ENCODE measurements at places on chromosomes 1 and 21. TPM values are rescaled to one million over a fixed set of nuclear protein-coding genes. Genes with fewer than 3 reads are reported as not detected.

Gene BRDT
- 0.55 TPM for total RNA-seq

Gene FCRL1
- total RNA-seq, result not detected

Gene OVAAL
- total RNA-seq, result not detected

Gene SH2D5
- total RNA-seq, result 44.9 TPM

Gene MTARC2
- not detected for total RNA-seq

Gene RNU1-2
- total RNA-seq, result not detected

Gene KLHL20
- total RNA-seq, result 7.7 TPM

Gene NPHS2
- total RNA-seq, result not detected

Gene FNDC5
- 39.4 TPM for total RNA-seq

Gene CCDC30
- total RNA-seq, result 0.49 TPM

Gene EBNA1BP2
- total RNA-seq, result 331 TPM

Gene TMEM61
- total RNA-seq, result not detected

Gene C1orf141
- not detected for total RNA-seq

Gene RHBG
- total RNA-seq, result 0.06 TPM

Gene GBP1
- not detected for total RNA-seq

Gene SEMA6C
- total RNA-seq, result 2.0 TPM

Gene ILDR2
- 0.86 TPM for total RNA-seq

DNA sequence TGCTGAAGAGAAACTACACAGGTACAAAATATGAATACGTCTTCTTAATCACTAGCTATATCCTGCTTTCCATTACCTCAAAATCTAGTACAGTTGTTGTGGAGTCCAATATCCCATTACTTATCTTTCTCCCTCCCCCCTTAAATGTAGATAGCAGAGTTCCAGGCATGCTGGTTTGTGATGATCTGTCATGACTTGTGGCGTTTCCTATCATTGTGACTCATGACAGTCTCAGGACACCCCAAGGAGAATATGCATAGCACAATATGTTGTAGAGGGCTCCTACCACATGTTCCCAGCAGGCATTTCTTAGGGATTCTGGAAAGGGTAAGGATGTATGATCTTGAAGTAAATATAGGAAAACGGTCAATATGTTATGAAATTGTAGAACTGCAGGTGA lies 206.9 kb downstream of the USH2A start:
- DNase-seq, result no peak

GRCh38 chr1:6438047-6438525 lies 13.5 kb downstream of the ESPN start:
- peak; percentile 82 for DNase-seq

DNA sequence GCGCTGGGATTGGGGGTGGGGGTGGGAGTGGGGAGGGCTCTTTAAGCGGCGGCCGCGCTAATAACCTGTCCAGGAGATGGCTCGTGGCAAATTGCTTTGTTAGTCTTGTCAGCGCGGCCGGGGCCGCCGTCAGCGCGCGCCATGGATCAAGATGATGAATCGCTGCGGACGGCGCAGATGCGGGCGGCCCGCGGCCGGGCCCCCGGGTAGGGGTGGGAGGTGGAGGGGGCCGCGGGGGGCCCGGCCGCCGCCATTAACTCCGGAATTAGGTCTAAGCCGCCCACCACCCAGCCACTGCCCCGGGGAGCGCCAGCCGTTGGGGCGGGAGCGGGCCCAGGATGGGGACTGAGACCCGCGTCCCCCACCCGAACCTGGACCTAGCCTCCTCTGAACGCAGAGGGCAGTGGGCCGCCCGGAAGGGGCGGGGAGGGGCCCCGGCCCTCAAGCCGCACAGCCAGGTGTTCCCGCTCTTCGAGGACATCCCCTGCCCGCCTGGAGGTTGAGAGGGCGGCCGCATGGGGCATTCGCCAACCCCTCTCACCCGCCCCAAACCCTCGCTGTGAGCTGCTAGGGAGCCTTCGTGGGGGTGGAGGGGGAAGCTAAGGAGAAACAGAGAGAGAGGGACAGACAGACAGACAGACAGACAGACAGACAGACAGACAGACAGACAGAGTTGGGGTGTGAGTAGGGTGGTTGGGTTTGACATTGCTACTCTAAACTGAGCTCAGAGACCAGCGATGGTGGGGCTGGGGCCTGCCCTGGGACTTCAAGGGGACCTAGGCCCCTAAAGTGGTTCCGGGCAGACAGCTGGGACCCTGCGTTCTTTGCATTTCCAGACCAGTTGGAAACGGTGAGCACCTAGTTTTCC lies 3.8 kb upstream of the DMBX1 start:
- no peak for DNase-seq

GRCh38 chr1:87136607-87137341 lies 191.9 kb upstream of the LMO4 start:
- no peak for DNase-seq

DNA sequence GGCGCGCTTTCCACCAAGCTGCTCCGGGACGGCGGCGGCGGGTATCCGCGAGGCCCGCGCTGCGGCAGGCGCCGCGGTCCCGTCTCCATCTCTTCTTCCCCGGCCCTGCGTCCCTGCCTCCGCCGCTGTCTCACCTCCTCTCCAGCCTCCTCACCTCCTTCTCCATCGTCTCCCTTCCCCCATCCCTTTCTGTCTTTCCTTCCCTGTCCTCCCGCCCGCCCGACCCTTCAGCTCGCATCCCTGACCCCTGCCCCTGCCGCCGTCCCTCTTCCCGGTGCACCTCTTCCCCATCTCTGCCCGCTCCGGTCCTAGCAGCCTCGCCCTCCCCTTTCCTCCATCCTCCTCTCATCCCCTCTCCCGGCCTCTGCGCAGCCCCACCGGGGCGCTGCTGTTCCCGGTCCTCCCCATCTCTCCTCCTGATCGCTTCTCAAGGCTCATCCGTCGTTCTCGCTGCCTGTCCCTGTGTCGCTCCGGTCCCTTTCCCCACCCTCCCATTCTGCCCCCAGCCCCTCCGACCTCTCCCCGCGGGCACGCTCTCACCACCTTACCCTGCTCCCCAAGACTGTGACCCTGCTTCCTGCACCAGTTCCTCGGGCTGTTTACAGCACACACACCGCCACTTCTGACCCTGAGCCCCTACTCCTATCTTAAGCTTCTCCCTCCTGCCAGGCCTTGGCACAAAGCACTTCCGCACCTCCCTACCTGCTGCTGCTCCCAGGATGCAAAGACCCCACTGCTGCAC lies 760 bp upstream of the NPHP4 start:
- DNase-seq, result peak; percentile 25

- DNase-seq, result no peak
These were observed 20.6 kb downstream of the ABCD3 start for GRCh38 chr1:94438692-94439276.

- DNase-seq, result no peak
These were observed 130.1 kb downstream of the TGFB2 start for GRCh38 chr1:218475275-218475674.

GRCh38 chr1:38476111-38476849 lies 383.3 kb downstream of the RRAGC start:
- no peak for DNase-seq

DNA sequence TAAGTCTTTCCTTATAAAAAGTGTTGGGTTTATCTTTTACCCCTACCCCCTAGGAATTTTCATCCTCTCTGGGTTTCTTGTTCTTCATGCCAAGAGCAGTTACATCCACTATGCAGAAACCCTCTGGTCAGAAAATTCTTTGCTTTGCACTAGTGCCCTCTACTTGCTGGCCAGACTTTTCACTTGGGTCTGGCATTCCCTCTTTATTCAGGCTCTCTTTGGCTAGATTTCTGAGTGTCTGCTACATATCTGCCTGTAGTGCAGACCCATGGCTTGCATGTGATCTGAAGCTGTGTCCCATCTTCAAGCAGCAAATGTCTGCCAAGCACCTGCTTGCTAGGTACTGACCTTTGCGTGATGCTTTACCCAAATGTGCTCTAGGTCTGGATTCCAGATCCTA lies 237.0 kb downstream of the GPATCH2 start:
- DNase-seq, result peak; percentile 26

DNA sequence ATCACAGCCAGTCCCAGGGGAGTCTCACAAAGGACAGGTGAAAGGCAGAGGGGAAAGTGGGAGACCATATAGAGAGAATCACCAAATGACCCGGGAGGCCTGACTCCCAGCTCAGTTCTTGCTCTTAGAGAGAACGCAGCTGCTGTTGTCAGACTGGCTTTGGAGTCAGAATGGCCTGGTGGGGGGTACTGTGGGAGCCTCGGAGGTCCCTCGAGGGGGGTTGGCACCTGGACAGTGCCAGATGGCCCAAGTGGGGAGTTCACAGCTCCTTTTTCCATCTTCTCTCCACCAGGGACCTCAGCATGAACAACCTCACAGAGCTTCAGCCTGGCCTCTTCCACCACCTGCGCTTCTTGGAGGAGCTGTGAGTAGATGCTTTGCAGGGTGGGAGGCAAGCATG lies 31.5 kb downstream of the LGR6 start:
- no peak for DNase-seq

- no peak for DNase-seq
These were observed 99.7 kb downstream of the NFIA start for GRCh38 chr1:61182049-61182448.

GRCh38 chr1:25927521-25928265 lies 21.5 kb upstream of the STMN1 start:
- peak; percentile 86 for DNase-seq

DNA sequence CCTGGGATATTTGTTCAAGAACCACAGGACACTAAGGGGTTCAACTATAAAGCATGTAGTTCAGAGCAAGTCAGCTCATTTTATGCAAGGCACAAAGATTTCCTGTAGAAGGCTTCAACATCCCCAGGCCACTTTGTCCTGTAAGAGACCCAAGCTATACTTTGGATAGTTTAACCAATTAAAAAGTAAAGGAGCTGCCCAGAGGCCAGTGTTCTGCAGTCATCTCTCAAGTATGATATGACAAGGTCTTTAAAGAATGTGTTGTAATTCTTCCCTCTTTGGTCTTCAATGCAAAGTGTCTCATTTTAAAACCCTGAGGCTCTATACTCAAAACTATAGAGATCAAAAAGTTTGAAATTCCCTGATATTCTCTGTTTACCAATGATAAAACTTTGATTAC lies 34.1 kb downstream of the KRTAP20-3 start:
- no peak for DNase-seq

DNA sequence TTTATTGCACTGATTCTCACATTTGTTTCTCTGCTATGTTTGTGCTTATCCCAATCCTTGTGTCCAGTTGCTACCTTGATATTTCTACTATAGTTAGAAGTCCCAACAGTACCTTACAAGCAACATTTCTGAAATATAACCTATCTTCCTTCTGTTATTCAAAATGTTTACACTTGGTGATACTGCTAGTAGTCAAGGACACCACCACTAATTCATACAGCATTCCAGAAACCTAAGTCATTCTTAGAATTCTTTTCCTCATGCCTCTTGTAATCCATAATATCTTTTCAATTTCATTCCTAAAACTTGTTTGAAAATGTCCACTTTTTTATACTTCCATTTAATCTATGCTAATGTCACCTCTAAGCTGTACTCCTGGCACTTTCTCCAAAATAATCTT lies 2132.1 kb downstream of the NCAM2 start:
- no peak for DNase-seq

DNA sequence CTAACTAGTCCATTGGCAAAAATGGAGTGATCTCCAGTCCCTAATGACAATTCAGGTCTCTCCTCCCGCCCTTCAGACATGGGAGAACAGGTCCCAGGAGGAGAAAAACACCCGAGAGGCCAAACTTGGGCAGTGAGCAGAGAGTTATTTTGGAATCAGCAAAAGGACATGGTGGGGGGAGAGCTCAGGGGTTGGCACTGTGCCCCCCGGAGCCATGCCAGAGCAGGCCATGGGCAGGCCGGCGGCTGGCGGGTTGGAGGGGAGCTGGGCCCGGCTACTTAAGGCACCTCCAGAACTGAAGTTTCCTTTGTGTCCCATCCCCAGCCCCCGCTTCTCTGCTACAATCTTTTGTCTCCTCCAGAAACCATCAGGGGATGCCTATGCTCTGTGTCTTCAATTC lies 7.1 kb downstream of the LGR6 start:
- peak; percentile 46 for DNase-seq

DNA sequence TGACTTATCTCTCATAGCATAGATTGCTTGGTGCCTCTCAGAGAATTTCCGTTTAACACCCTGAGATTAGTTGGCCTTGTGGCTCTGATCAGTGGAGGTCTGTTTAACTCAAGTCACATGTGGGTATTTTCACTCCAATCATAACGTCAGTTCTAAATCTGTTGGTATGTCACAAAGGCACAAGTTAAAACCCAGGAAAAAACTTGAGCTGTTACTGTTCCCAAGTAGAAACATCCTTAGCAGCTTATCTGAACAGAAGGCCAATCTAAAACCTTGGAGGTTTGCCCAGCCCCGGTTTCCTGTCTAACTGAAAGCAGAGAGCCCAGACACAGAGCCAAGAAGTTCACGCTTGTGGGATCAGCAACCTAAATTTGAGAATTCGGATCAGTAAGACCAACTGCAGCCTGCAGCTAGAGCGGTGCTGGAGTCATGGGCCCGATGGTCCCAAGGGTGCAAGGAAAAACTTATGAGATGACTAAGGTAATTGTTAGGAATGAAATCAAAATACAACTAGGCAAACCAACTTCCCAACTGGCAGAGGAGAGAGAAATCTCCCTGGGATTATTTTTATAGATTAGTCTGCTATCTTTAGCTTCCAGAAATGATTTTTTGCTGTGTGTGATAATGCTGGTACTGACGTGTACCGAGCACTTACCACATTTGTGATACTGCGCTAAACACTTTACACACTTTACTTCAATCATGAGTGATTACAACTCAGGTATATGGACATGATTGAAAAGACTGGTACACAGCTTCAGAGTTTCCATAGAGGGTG lies 90.2 kb upstream of the C1orf21 start:
- peak; percentile 99 for DNase-seq

DNA sequence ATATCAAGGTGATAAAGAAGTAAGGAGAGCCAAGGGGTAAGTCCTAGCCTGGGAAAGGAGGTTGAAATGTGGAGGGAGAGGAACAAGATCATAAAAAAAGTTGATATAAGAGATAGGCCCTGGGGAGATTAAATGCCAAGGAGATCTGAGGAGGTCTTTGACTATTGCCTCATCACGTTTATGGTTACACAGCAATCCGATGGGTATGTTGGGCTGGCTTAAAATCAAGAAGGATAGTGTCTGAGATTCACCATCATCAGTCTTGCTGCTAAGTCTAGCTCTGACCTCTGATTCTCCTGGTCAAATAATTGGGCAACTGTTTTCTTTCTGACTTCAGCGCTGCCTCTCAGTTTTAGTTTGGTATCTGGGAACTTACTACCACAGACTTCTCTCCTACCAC lies 416.3 kb downstream of the GPATCH2 start:
- DNase-seq, result no peak

- no peak for DNase-seq
These were observed 1164.4 kb upstream of the ADGRL4 start for GRCh38 chr1:80170811-80171485.

DNA sequence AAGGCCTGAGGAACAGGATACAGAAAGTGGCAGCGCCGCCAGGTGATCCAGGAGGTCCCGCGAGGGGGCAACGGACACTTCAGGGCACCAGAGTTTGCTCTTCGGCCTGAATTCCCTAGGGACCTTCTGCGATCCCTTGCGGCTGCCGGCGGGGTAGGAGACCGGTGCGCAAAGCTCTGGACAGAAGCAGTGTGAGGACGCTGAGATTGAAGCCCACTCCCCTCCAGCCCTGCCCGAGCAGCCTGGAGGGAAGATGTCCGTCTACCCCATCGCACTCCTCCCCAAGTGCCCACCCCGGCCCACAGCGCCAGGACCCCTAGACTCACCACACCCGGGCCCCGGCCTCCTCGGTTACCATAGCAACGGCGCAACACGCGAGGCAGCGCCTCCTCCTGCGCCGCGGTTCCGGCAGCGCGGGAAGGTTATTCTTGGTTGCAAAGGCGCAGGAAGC lies at the start of gene ANKRD45:
ANKRD45 (minus strand) TSS at position 361 of the 451 bp plus-strand sequence. CDS start 10,433 bp downstream, outside the sequence.
- DNase-seq, result peak; percentile 7

GRCh38 chr1:206839857-206840256 lies 25.6 kb upstream of the IL20 start:
- DNase-seq, result no peak

All from G401 (cell line).